Mesothelial cell of epicardium (in vitro differentiated cells): ENCODE measurements at places on chromosomes 11 and 22.

GRCh38 chr11:17014321-17014832 lies at the start of gene PLEKHA7:
Gene PLEKHA7, minus strand, starts transcription at chr11:17014414. Its CDS starts 13 bp downstream, at chr11:17014401.
- DNase-seq = no peak

GRCh38 chr22:42356533-42356932 lies 75.7 kb downstream of the NFAM1 start:
- DNase-seq = no peak

GRCh38 chr22:46661221-46661851 lies 41.1 kb downstream of the GRAMD4 start:
- no peak for DNase-seq

DNA sequence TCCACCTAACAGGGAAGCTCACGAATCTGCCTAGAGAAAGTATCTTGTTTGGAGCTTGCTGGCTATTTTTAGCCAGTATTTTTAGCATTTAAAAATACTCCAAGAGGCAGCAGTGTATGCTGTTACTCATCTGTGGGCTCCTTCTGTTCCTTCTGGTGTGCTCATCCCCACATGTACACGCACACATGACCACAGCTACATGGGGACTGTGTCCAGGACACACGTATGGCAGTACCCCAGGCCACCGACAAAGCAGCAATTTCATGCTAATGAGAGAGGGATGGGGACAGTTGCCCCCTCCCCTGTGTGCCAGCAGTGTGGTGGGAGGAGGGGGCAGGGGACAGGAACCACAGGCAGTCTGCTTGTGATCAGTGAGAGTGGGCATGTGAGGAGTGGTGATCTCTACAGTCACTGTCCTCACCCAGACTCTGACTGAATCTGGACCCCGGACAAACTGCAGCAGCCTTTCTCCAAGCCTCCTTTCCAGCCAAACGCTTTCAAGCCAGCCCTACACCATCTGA lies 16.4 kb downstream of the USP2 start:
- DNase-seq = no peak

DNA sequence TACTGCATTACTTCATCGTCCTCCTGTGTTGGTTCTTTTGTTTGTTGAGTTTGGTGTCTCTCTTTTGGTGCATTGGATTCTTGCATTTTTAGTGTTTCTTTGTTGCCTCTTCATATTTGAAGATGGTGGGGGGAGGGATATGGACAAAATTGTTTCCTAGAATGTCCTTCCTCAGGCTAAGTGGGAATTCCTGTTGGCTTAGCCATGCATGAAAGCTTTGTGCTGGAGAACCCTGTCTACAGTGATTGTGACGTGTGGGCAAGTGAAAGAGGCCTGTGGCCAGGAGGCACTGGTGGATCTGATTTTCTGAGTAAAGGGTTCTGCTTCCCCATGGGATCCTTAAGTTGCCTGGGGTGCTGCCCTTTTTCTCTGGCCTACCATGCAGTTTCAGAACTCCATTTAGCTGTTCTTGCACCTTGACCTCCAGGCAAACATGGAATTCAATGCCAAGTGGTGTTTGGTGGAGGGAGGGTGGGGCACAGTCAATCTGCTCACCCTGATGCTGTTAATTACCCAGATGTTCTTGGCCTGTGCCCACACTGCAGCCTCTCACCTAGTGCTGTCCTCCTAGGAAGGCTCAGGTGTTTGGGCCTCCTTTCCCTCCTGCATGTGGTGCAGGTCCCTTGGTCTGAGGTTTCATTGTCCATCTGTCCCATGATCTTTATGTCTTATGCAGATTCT lies 46.3 kb upstream of the SLC22A12 start:
- no peak for DNase-seq

DNA sequence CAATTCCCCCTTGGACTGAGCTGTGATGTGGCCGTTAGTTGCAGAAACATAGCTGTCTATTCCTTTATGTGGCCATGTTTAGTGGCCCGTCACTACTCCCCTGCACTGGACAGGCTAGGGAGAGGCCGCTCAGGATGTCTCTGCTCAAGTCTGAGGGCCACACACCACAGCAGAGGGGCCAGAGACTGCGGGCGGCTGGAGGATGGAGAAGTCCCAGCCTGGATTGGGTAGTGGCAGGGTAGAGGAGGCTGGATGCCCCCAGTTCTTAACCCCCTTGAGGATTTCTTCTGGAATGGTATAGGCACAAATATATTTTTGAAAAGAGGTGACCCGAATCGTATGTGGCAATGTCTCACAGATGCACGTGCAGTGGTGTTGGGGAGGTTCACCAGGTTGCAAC lies 116.4 kb upstream of the B3GAT1 start:
- peak; percentile 2 for DNase-seq

DNA sequence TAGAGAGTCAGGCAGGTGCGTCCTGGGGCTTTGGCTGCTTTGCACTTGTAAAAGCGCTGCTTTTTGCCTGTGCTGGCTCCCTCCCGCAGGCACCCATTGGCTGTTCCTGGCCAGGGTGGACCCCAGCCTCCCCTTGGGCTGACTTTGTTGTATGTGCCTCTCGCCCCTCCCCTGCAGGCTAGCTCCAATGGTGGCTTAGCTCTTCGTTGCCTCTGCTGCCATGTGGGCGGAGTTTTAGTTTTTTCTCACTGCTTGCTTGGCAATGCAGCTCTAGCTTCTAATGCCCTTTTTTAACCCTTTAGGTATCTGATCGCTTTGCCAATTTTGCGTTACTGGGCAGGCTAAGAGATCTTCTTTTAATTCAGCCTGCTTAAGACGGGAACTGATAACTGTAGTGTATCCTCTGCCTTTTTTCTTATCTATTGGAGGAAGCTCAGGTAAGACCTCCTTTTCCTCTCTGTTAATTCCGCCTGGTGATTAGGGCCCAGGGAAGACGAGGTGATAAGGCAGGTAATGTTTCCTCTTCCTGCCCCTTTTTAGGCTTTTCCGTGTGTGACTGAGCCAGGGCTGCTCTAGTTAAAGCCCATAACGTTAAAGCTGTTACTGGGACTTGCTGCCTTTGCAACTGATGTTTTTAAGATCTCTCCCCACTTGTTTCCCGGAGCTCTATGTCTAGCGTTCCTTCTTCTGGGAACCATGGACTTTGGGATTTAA lies 11.7 kb upstream of the GLYATL1 start:
- DNase-seq = no peak

GRCh38 chr11:118819334-118820024 lies 28.5 kb upstream of the DDX6 start:
- DNase-seq = no peak

GRCh38 chr22:32069579-32070372 lies 26.7 kb downstream of the SLC5A1 start:
- no peak for DNase-seq

DNA sequence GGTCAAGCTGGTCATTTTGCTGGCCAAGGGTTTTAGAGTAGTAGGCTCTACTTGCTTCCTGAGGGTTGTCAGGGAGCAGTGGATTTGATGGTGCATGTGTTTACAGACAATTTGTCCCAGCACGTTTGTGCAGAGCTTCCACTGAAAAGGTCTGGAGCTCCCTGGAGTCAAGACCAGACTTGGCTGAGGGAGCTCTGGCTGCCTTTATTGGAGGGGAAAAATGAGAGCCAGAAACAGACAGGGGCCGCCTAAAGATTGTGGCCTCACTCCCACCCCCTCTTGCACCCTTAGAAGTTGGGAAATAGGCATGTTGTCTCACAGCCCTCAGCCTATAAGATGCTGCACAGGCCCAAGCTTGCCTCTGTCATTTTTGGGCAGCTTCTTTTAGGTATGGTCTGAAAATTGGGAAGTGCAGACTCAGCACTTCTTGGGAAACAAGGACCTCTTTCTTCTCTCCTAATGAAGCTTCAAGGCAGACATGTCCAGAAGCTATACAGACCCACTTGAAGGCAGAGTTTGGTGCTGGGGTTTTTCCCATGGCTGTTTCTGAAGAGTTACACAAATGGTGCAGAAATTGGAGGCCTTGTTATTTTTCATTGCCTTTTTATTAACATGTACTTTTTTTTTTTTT lies 55.1 kb downstream of the AMOTL1 start:
- DNase-seq = no peak

- DNase-seq = no peak
Measured at GRCh38 chr11:84480131-84480530, 1147.0 kb downstream of the DLG2 start.

DNA sequence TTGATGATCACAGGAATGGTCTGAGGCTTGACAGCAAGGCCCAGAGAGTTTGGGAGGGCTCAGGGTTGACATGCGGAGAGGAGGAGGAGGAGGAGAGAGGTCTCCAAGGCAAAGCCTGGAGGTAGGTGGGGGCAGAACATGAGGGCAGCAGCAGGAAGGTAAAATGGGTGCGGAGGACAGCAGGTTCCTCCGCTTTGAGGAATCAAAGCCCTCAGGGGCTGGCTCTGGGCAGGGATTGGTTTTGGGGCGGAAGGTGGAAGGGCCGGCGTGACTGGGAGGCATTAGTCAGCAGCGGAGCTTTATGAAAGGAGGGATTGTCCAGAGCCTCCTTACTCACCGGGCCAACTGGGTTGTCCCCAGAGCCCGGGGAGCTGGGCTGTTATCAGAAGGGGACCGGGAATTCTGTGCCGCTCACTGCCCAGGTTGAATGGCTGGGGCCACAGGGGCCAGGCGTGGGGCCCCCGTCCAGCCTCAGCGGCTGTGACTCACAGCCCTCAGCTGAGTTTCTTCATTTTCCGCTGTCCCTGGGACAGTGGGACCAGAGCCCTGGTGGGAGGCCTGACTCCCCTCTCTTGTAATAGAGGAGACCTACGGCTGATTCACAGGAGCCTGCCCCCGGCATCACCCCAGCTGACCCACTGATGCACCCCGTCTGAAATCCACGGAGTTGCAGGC lies 36.2 kb downstream of the LIF start:
- DNase-seq = no peak

DNA sequence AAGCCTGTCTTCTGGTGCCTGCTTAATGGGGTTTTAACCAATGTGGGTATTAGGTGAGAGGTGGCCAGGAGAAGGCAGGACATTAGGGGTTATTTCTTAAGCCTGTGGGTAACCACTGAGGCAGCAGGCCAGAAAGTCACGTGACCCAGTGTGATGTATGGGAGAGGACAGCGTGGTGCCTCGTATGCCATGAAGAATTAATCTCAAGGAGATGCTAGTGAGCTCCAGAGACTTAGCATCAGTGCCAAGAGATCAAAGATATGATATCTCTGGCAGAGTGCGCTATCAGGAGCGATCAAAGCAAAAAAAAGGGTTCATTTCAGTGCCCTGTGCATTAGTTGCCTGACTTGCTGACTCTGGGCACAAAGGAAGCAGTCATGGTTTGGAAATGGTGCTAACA lies 275.5 kb downstream of the KIRREL3 start:
- DNase-seq = no peak

GRCh38 chr11:10349281-10349665 lies 44.4 kb downstream of the ADM start:
- DNase-seq = no peak

- peak; percentile 78 for DNase-seq
Measured at GRCh38 chr22:19959043-19959586, 17.5 kb upstream of the TXNRD2 start.

GRCh38 chr22:40313007-40313406 lies 33.3 kb upstream of the ADSL start:
- DNase-seq = no peak

- DNase-seq = no peak
Measured at GRCh38 chr11:41665441-41666360, 206.2 kb upstream of the LRRC4C start.

DNA sequence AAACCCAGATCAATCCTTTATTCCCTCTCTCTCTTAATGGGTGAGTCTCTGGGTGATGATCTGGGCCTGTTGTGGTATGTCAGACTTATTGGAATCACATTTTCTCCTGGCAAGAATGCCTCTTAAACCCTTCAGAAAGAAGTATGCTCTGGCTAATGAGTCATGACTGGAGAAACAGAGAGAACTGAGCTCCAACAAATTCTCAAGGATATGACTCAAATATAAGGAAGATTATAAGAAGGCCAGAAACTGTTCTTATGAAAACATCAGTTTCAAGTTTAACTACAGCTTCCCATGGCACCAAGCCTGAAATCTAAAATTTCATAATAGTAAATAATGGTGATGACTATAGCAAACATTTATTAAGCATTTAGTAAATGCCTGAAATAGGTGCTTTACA lies 83.9 kb downstream of the OR5AK2 start:
- no peak for DNase-seq

DNA sequence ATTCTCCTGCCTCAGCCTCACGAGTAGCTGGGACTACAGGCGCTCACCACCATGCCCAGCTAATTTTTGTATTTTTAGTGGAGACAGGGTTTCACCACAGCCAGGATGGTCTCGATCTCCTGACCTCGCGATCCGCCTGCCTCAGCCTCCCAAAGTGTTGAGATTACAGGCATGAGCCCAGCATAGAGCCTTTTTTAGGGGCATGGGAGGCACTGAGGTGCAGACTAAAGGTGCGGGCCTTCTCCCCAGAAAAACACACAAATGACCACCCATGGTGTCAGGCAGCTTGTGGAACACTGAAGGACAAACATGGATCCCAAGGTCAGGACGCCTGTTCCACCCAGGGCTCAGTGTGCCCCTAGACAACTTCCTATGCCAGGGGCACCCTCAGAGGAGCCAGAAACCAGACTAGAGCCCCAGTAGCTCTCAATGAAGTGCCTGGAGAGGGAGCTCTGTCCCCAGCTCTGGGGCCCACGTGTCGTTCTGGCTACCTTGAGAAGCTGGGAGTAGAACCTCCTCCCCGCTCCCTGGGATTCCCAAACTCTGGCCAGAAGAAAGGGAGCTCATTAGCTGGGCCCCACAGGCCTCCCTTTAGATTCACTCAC lies 21.2 kb upstream of the CD5 start:
- DNase-seq = no peak

DNA sequence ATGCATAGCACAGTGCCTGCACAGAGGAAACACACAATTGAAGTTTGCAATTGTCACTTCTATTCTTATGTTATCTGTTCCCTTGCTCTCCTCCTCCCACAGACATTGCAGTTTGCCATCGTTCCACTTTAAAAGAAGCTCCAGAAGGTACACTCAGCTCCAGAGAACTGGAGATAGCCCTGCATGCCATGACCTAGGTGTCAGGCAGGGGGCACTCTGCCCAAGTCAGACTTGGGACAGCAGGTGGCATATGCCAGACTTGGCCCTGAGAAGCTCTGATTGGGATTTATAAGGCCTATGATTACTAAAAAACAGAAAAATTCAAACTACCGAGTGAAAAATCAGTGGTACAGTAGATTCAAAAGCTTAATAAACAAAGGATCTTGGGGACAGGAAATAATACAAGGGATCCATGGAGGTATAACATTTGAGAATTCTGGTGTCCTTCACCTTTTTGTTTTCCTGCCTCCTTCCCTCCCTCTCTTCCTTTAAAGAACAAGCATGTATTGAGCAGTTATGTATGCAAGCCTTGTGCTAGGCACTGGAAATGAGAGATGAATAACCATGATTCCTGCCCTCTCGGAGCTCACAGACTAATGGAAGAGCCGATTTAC lies 40.0 kb downstream of the TENM4 start:
- DNase-seq = no peak

GRCh38 chr11:110199184-110199981 lies 97.0 kb downstream of the RDX start:
- no peak for DNase-seq

GRCh38 chr11:2754008-2754407 lies 54.2 kb upstream of the KCNQ1OT1 start:
- DNase-seq = no peak

GRCh38 chr11:61749591-61750217 lies 2.7 kb upstream of the MYRF start:
- no peak for DNase-seq
